ENCODE measurements at places on chromosomes 7 and 10.

GRCh38 chr7:70772891-70773290 lies 359.1 kb upstream of the GALNT17 start:
- DNase-seq, result no peak

- no peak for DNase-seq
Observed at GRCh38 chr10:109126016-109126415, 797.3 kb downstream of the XPNPEP1 start.

DNA sequence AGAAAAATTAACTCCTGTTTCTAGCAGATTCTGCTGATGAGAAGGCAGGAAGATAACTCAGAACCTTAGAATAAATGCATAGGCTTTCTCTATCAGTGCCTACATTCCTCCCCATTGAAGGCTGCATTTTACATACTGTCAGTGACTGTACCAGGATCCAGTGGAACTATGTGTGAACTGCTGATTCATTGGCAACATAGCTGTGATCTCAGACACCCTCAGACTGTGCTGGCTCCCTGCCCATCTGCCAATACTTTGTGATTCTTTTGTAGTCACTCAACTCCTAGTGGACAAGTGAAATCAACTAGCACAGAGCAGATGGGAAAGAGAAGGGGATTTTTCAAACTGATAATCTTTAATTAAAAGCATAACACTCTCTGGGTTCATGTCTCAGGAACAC lies 375.8 kb downstream of the MDFIC start:
- no peak for DNase-seq

DNA sequence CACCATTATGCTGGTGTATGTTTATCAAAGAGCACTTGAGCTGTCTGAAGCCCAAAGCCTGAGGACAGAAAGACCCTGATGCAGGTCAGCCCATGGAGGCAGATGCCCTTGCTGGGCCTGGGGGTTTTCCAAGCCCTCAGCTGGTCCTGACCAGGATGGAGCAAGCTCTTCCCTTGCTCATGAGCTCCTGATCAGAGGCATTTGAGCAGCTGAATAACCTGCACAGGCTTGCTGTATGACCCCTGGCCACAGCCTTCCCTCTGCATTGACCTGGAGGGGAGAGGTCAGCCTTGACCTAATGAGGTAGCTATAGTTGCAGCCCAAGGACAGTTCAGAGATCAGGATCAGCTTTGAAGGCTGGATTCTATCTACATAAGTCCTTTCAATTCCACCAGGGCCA lies 13.0 kb downstream of the AQP1 start:
- no peak for DNase-seq

GRCh38 chr7:117269417-117269816 lies 53.4 kb downstream of the WNT2 start:
- DNase-seq, result no peak

DNA sequence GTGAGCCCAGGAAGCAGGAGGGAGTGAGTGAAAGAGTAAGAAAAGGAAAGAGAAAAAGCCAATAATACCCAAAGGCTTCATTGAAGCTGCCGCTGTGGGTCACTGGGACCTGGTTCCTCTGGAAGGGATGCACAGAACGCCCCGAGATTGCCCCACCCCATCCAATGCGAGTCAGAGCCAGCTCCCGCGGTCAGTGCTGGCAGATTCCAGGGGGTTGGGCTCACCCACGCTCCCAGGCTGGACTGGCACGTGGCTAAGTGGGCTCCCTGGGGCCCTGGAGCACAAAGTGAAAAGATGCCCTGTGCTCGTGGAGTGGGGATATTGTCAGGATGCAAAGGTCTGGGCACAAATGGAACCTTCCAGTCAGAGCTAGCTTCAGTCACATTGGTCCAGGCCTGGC lies 117.0 kb downstream of the OAT start:
- no peak for DNase-seq

DNA sequence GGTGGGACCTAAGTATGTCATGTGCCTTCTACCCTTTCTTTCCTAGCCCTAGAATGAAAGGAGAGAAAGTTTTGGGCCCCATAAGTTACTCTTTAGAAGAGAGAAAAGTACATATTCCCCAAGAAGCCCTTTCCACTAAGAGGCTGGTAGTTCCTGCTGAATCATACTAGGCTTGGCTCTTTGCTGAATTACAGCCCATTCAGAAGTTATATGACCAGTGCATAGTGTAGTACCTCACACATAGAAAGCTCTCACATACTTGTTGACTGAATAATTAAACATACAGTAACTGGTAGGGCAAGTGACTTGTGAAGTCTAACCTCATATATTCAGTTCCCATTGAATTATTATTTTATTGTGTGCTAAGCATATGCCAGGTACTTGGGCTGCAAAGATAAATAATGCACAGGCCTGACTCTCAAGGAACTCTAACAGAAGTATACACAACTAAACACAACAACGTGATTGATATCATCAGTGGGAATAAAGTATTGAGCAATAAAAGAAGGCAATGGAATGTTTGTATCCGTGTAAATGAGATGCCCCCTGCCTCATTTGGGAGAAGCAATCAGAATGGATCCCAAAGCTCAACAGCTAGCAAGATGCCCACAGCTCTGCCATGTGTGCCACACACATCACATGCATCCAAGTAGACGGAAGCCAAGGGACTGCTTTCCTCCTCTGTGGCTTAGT lies 38.9 kb upstream of the UBN2 start:
- DNase-seq, result no peak

- no peak for DNase-seq
Observed at GRCh38 chr7:140330128-140330527, 68.2 kb downstream of the SLC37A3 start.

DNA sequence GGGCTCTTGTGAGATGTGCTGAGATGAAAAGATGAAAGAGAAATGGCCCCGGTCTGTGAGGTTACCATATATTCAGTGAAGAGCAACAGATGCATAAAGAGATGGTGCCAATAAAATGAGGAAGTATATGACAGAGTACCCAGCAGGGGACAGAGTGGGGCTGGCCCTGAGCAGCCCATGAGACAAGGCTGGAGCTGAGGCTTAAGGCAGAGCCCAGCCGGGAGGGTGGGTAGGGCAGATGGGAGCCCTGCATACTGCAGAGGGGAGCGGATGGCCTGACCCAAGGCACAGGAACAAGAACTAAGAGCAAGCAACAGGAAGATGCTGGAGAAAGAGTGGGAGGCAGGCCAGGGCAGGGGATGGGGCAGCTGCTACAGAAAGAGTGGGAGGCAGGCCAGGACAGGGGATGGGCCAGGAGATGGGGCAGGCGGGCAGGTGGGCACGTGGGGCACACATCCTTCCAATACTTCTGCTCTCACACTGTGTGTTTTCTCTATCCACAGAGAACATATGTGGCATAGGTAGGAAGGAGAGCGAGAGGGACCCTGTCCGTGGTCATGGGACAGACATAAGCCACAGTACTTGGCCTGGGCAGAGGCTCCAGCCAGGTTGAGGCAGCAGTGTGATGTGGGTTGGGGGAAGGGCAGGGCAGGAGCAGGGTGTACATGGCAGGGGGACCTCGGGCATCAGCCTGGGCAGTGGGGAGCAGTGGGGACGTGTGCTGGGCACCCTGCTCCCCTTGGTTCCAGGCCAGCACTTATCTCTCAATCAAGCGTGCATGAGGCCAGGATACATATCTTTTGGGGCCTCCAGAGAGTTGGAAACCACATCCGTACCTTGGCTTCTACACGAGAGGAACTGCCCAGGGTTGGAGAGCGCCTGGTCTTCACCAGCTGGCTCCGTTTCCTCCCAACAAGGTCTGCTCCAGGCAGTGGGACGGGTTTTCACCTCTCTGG lies 91.6 kb upstream of the IKZF1 start:
- no peak for DNase-seq

DNA sequence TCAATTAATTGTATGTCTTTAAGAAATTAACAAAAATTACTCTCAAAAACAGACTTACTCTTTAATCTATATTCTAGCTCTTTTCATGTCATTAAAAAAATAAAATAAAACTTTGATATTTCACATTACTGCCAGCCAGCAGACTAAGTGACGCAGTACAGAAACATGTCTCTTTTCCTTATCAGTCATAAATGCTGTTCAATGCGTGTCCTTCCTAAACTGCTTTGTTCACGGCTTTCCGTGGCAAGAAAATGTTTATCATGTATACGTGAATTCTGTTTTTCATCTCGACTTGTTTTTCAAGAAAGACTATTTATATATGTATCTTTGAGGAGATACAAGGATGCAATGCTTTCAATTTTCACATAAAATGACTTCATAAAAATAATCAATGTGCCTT lies 182.4 kb downstream of the DOCK4 start:
- DNase-seq, result no peak

DNA sequence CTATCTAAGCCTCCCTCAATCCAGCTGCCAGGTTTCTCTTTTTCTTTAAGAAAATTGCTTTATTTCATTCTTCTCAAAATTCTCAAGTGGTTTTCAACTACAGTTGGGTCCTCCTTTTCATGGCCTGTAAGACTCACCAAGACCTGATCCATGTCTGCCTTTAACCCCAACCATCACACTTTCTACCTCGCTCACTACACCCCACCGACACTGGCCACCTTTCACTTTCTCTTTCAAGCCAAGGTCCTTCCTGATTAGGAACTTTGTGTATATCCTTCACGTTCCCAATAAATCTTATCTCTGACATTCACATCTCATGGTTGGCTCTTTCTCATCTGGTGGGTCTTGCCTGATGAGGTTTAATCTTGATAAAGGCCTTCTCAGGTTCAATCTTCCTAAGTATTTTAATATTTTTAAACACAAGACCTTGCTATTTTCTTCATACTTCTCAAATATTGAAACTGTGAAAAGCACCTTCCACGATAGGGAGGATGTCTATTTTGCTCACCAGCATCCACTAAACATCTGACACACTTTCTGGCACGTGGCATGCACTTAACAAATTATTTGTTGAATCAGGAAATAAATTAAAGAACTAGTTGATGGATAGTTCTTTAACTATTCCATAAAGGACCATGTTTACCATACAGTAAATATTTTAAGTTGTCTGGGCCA lies 624.8 kb downstream of the GRID1 start:
- DNase-seq, result no peak

- no peak for DNase-seq
Observed at GRCh38 chr7:101943306-101943705, 125.9 kb downstream of the CUX1 start.

GRCh38 chr7:86969865-86970264 lies 89.6 kb downstream of the ELAPOR2 start:
- DNase-seq, result no peak

GRCh38 chr7:144709066-144709465 lies 126.8 kb downstream of the TPK1 start:
- no peak for DNase-seq

DNA sequence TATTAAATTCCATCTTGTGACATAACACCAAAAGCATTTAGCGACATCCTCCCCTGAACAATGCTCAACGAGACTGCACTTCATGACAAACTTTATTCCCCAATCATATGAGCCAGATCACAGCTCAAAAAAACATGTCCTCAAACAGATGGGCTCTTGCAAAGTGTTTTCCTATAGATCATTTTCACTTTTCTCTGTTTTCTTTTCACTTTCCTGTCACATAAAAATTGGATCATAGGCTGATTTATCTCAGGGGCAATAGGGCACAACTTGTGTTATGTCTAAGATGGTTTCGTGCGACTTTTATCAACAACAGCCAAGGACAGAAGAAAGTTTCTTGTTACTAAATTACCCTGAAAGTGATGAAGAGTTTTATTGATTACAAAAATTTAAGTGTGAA lies 206.1 kb downstream of the WDR11 start:
- no peak for DNase-seq

GRCh38 chr7:140262242-140262903 lies 85.6 kb upstream of the KDM7A start:
- DNase-seq, result no peak

DNA sequence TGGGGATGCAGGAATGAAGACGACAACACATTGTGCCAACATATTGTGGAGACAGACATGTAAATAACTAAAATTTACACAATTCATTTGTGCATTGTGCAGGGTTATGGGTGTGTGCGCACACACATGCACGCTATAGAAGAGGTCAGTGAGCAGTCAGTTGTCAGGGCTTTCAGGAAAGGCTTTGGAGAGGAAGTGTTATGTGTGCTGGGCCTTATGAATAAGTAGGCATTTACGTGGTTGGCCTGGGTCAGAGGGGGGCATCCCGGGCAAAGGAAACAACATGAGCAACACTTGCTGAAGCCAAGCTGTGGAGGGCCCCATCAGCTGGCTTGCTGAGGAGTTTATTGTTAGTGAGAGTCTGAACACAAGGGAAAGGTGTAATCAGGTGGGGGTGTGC lies 4.1 kb downstream of the PRXL2A start:
- DNase-seq, result no peak

DNA sequence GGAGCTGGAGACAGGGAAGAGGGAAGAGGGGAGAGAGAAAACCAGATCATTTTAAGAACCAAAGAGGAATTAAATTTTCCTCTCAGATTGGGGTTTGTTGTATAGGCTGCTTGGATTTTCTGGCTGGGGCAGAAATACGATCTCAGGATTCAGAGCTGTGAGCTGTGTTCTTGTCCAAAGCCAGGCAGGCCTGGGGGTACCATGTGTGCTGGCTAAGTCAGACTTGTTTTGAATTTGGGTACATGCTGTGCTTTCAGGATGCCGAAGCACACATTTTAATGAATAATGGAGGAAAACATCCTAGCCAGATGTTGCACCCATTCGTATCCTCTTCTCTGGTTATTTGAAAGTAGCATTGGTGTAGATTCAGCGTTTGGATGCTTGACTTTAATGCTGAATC lies 170.3 kb upstream of the PODXL start:
- no peak for DNase-seq

DNA sequence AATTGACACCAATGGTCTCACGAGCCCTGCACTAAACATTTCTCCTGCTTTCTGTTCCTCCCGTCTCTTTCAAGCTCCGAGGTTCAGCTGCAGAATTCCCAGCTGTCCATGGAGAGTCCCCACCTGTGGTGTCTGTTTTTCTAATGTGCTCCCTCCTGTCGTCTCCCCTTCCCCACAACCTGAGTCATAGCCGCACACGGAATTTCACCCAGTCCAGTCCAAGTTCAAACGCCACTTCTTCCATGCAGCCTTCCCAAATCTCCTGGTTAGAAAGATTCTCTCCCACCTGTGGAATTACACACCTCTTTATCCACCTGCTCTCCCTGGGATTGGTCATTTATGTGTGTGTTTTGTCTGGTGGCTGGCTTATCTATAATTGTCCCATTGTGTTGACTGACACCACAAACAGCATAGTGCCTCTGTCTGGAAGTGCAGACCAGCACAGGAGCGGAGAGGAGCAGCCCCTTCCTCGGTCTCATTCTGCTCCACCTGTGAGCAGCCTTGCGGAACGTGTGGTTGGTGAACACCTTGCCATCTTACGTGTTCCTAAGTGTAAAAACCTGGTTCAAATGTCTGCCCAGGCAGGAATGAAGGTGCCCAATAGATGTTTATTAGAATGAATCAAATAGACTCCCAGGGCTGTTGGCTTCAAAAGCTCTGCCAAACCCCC lies 3.3 kb upstream of the DIP2C start:
- no peak for DNase-seq

DNA sequence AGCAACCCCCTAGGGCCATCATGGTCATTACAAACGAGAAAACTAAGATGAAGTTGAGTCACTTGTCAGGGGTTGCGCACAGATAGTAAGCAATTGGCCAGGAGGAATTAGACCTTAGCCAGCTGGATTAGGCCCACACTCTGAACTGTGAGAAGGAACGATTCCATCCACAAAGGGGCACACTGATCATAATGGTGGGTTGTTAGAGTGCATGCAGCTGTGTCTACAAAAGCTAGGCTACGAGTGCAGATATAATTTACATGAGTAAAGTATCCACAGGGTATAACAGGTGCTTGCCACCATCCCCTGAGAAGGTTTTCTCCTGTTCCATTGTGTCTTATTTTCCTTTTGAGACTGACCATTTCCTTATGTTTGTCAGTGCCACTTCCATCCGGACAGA lies 16.6 kb upstream of the FAM170B start:
- no peak for DNase-seq

All from renal pelvis (tissue), 12 donors.